ENCODE measurements at places on chromosomes 4 and X. TPM values are rescaled to one million over a fixed set of nuclear protein-coding genes. Genes with fewer than 3 reads are reported as not detected.

GRCh38 chr4:140875746-140876452 lies 119.7 kb upstream of the TBC1D9 start:
- DNase-seq, result no peak

- no peak for DNase-seq
Observed at GRCh38 chrX:40385256-40385655, 195.5 kb upstream of the ATP6AP2 start.

DNA sequence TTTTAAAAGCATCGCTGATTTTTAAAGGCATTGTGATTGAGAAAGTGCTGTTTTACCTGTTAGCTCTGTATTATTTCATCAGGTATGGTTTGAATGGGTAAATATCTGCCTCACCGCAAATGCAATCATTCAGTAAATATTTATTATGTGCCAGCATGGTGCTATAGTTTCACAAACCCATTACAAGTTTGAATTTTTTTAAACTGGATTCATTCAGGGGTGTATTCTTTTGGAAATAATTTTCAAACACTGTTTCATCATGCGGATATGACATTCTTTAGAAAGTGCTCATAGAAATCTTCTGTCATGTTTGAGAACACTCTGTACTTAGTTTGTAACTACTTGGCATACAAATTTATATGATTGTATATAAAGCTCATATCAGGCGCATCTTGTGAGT lies 37.2 kb downstream of the LIMCH1 start:
- DNase-seq, result no peak

Gene PGAM4
- not detected for total RNA-seq

Gene ALB
- total RNA-seq, result 99,767 TPM

- no peak for DNase-seq
Observed at GRCh38 chr4:2489841-2490552, 21.1 kb downstream of the RNF4 start.

Gene GRPEL1
- 37.3 TPM for total RNA-seq

Gene UBE2D3
- total RNA-seq, result 137 TPM

GRCh38 chrX:9326369-9326768 lies 138.5 kb upstream of the TBL1X start:
- DNase-seq, result no peak

- no peak for DNase-seq
Observed at GRCh38 chr4:113844369-113844768, 82.8 kb upstream of the CAMK2D start.

Gene C4orf50
- total RNA-seq, result not detected

Data from left lobe of liver (tissue), 2 donors.